ENCODE measurements at places on chromosomes 7 and 10. TPM values are rescaled to one million over a fixed set of nuclear protein-coding genes. Genes with fewer than 3 reads are reported as not detected.
A peak's percentile ranks its signal among the peaks of the same experiment; 100 is the strongest.

GRCh38 chr7:3880228-3880987 lies 579.4 kb downstream of the SDK1 start:
- peak; percentile 10 for DNase-seq

- no peak for DNase-seq
Measured at GRCh38 chr7:152527610-152528032, 91.8 kb upstream of the KMT2C start.

ORAI2 gene
- 4.1 TPM for polyA plus RNA-seq

DNA sequence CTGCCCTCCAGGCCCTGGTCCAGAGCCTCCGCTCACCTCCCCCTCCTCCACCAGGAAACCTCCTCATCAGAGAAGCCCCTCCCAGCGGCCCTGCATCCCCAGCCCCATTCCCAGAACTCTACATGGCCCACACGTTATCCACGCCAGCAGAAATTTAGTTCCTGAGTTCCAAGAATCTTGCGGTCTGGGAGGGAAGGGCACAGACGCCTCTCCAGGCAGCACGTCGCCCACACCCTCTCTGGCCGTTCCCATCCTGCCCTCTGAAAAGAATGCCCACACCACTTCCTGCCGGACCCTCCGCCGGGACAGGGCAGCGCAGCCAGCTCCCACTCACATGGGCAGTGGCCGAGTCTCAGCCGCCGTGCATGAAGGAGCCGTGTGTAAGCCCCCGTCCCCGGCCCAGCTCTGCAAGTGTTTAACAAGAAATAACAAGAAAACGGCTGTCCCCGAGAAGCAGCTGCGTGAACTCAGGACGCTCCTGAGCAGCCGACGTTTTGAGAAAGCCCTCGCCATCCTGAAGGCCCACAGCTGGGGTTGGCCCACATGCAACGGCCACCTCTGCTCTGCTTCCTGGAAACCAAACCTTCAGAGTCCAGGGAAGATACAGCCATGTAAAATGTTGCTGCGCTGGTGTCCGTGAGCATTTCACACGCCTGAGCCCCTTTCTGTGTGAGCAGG lies 17.4 kb downstream of the ADGRA1 start:
- DNase-seq: no peak

OR2A1 gene
- 0.04 TPM for polyA plus RNA-seq

GRCh38 chr7:74222851-74223710 lies 13.3 kb downstream of the LAT2 start:
- DNase-seq: no peak

- DNase-seq: no peak
Measured at GRCh38 chr7:44891372-44891771, 6.0 kb upstream of the PURB start.

GRCh38 chr10:132542086-132542775 lies 4.6 kb downstream of the INPP5A start:
- DNase-seq: no peak

DNA sequence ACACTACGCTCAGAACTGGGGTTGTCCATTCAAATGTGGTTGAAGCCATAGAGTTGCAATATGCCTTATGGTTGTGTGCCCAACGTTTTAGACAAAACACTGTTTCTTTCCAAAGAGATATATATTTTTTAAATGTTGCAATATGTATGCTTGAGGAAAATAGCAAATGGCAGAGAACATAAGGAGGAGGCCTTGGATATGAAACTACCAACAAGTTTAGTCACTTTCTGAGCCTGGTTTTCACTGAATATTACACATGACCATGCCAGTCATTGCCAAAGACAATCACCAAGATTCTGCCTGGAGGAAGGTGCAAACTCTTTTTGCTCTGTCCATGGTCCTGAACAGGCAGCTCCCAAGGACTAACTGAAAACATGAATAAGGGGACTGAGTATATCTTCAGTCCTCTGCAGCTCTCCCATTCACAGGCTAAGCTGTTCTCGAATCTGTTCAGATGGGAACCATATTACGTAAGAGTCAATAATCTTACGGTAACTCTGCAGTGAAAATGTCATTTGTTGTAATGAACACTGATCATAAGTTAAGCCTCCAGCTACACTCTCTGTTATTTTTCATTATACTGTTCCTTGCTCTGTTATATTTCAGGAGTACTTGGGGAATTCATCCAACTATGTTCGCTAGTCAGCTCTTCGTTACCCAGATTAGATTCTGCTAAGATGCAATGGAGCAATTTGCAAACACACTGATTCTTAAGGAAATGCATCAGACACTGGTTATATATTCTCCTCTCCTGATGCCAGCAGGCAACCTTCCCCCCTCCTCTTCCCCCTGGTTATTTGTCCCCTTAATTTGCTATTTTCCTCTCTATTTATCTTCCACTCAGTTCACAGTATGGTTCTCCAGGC lies 90.7 kb upstream of the C1QL3 start:
- DNase-seq: peak; percentile 42

DNA sequence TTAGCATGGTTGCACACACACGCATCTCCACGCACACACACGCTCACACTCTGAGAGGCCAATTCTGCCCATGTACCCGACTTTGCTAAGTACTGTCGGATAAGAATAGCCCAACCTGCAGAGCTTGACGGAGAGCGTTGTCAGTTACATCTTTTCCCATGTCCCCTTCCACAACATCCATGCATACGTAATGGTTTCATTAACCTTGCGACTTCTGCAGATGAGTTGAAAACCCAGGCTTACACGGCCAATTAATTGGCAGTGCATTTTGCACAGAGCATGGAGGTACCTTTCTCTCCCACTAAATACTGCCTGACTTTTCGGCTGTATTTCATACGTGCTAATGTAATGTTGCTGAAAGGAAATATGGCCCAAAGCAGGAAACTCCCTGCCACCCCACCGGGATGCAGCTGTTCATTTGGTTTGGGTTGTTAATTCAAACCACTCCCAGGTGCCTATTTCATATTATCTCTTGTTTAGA lies 291.2 kb upstream of the HABP2 start:
- no peak for DNase-seq

- no peak for DNase-seq
Measured at GRCh38 chr10:33815776-33816175, 481.3 kb upstream of the NRP1 start.

- peak; percentile 41 for DNase-seq
Measured at GRCh38 chr7:66953044-66953427, 32.0 kb downstream of the TMEM248 start.

SPAG6 gene
- polyA plus RNA-seq: 0.06 TPM

DNA sequence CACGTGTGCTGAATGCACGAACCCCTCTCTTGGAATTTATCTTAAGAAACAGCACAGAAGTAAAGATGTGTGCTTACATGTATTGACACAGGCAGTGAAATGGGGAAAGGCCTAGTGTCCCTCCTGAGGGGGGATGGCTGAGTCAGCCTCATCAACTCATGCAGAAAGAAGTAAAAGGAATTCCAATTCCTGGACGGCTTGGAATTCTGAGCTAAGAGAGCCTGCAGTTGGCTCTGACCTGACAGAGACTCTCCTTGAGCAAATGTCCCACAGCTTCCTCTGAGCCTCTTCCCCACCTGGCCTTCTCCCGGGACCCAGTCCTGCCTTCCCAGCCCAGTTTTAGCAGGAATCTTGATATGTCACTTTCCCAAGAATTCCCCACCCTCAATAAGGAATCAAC lies 542.4 kb upstream of the ADARB2 start:
- no peak for DNase-seq

DNA sequence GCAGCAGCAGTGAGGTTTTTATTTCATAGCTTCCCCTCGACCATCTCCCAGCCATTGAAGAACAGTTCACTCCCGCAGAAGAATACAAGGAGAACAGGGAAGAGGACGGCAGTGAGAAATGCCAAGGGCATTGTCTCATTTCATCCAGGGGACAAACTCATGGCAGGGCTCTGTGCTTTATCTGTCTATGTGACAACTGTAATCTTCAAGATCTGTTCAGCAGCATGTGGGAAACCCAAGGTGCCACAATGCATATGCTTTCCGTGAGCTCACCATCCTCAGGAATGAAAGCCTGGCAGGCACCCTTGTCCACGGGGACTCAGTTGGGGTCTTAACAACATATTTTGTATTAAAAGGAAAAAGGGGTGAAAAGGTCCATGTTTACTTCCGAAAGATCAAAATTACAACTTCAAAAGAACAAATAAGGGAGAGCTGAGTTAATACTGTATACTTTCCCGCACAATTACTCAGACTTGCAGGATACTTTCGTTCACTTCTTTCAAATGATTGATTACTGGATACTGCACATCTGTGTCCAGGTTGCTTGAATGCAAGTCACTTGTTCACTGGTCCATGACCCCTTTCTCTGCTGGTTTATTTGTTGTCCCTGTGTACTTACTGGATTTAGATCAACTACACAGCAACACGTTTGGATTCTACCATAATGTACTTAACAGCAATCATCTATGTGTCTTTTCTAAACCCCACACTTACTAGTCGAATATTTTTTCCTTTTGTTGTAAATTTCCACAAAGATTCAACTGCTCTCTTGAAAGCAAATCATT lies 90.1 kb upstream of the ATP6V0A4 start:
- no peak for DNase-seq

HABP2 gene
- polyA plus RNA-seq: 1.9 TPM

SPDYE5 gene
- not detected for polyA plus RNA-seq

DNA sequence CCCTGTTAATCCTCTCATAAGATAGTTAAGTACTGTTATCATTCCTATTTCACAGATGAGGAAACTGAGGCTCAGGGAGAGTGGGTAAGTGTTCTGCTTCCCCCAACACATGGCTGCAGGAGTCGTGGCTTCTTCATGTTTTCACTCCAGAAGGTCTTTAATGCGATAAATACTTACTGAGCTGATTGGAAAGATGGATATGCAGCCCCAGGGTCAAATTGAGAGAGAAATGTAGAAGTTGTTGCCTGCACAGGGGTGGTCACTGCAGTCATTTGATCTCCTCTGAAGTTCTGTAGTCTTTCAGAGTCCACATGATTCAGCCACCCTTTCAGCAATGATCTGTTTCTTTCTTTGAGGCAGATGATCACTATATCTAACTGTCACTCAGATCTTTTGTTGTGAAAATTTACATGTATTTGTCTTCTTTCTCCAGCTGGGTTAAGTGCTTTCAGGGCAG lies 29.3 kb downstream of the CRCP start:
- DNase-seq: no peak

- DNase-seq: no peak
Measured at GRCh38 chr10:79088613-79089355, 20.0 kb downstream of the ZMIZ1 start.

GNAT3 gene
- 3.8 TPM for polyA plus RNA-seq

GRCh38 chr7:12094365-12094921 lies 116.7 kb upstream of the TMEM106B start:
- DNase-seq: no peak

- DNase-seq: no peak
Measured at GRCh38 chr7:87505122-87505521, 29.6 kb upstream of the ABCB4 start.

SEMA4G gene
- 44.9 TPM for polyA plus RNA-seq

TAS2R41 gene
- polyA plus RNA-seq: not detected

DNA sequence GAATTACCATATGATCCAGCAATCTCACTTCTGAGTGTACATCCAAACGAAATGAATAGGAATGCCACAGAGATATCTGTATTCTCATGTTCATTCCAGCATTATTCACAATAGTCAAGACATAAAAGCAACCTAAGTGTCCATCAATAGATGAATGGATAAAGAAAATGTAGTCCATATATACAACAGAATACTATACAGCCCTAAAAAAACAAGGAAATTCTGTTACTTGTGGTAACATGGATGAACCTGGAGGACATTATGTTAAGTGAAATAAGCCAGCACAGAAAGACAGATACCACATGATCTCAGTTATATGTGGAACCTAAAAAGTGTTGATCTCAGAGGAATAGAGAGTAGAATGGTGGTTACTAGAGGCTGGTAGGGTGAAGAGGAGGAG lies 26.7 kb downstream of the TSPAN12 start:
- DNase-seq: no peak

ACHE gene
- polyA plus RNA-seq: 11.2 TPM

MGAM2 gene
- polyA plus RNA-seq: 30.2 TPM

DNA sequence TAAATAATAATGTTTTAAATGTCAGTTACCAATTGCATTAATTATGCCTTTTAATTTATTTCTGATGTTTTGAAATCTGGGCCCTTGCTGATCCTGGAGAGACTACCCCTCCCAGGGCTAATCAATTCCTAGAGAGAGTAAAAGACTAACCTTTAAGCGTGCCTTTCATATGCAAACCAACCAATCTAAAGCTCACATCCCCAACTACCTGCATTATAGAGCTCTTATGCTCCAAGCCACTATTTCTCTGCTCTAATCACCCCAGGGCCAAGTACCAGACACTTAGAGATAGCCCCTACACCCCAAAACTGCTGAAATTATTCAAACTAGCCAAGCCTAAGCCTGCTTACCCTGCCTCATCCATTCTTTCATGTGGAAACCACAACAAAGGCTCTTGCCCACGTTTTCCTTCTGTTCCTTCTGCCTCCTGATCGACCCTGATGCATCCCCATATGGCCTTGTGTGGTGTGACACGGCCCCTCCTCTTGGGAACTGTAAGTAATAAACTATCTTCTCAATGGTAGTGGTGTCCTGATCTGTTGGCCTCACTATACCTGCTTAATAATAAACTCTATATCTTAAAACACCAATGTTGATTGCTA lies 97.7 kb downstream of the HIBADH start:
- no peak for DNase-seq

DNA sequence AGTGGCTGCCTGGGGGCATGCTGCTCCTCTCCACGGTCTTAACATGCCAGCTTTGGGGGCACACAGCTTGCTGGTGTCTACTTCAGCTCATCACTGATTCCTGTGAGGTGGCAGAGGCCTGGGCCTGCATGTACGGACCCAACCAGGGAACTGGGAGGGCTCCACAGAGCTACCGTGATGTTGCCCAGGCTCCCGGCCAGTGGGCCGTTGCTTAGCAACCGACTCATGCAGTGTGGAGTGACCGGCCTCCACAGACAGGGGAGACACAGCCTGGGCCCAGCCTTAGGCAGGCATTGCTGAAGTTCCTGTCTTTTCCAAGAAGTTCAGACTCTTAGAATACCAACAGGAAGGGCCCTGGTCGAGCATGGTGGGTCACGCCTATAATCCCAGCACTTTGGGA lies 25.8 kb upstream of the SH2B2 start:
- no peak for DNase-seq

PTF1A gene
- not detected for polyA plus RNA-seq

MCM10 gene
- 4.1 TPM for polyA plus RNA-seq

DNA sequence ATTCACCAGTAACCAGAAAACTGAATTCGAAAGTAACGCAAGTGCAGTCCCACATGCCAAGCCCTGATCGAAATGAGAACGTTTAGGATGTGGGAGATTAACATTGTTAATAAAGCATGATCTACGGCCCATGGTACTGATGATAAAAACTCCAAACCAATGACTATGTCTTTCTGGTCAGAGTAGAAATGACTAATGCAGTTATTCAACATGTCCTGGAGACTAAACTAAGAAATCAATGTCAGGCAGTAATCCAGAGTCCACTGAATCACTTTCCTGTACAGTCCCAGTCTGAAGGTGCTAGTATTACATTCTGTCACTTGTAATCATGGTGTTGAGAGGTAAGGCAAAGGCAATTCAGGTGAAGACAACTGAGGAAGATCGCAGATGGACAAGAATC lies 14.4 kb downstream of the NPSR1 start:
- peak; percentile 25 for DNase-seq

DNA sequence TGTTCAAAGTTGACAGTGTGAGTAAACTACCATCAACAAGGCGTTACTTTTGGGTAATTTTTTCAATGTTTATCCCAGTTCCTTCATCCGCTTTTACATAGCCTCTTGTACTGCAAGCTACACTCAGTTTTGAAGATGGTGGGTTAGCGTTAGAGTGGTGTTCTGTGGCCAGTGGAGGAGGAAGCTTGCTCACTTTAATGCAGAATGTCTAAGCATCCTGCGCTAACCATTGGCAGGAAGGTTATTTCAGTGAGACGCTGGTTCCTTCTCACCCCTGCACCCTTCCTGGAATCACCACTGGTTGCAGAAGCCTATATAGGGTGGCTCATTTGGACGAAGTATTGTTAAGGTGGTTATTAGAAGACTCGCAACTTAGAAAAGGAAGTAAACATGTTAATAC lies 159.1 kb downstream of the CELF2 start:
- peak; percentile 44 for DNase-seq

Data from small intestine (tissue), 16 donors.